Colonic mucosa (tissue), 4 donors: ENCODE measurements at places on chromosomes 5 and 9.

DNA sequence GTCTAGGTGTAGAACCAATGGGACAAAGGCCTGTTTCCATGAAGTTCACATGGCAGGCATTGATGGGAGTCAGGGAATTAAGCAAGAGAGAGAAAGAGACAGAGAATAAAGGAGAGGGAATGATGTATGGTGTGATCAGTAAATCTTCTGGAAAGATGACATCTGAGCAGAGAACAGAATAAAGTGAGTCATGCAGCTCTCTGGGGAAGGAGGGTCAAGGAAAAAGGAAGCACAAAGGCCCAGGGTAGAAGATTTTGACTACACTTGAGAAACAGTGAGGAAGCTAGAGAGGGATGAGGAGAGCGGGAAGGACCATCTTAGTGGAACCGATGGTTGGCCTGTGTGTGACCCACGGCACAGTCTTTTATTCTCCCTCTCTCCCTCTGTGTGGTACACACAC, 425.9 kb downstream of the SPOCK1 start:
- no peak for DNase-seq

- no peak for DNase-seq
Measured at GRCh38 chr5:120695368-120695880, 231.3 kb downstream of the PRR16 start.

GRCh38 chr5:128706269-128706668, 168.2 kb upstream of the FBN2 start:
- DNase-seq, result no peak

DNA sequence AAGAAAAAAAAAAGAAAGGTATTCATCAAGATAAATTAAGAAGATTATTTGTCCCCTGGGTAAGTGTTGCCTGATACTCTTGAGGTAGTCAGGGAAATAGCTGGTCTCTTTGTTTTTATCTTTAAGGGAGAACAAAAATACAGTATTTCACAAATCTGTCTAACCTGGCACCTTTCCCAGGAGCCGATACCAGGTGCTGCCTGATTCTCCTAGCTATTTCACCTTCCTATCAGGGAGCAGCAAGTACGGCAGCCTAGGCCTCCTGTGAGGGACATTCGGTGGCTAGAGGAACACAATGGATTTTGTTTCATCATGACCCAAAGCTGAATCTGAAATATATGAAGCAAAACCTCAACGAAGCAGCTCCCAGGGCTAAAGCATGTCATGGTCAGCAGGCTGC, 86.0 kb downstream of the TARS1 start:
- DNase-seq, result no peak

- no peak for DNase-seq
Measured at GRCh38 chr5:956941-957747, 51.5 kb upstream of the NKD2 start.

DNA sequence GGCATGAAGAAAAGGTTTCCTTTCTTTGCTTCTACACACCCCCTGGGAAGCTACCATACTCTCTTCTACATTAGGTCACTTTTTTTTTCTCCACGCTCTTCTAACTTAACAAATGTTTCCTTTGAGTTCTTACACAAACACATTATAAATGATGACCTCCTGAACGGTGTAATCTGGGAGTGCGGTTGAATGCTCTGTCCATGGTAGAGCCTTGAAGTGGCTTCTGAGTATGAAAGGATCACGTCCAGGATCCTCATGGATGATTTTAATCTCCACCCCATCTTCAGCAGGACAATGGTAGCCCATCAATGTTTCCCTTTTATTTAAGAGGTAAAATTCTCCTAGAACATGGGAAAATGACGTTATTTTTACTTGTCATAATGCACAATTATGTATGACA, 587.3 kb downstream of the SEMA5A start:
- DNase-seq, result no peak

- no peak for DNase-seq
Measured at GRCh38 chr5:123719004-123719403, 207.0 kb downstream of the CSNK1G3 start.

- no peak for DNase-seq
Measured at GRCh38 chr5:140338908-140339307, 7.5 kb downstream of the HBEGF start.

DNA sequence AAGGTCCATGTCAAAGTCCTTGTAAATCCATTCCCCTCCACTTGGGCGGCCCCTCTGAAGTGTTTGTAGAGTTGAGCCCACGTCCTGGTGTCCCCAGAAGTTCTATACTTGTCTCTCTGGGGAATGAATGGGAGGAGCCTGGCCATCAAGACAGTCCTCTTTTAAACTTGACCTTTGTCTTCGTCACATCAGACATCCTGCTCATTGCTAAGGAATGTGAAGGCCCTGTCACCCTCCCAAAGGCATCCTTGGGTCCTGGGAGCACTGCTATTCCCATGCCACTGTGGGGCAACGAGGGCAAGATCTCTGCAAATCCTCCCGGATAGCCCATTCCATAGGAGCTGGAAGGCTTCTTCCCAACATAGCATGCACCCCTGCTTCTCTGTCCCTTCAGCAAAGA, 235.5 kb downstream of the SLIT3 start:
- DNase-seq, result no peak

DNA sequence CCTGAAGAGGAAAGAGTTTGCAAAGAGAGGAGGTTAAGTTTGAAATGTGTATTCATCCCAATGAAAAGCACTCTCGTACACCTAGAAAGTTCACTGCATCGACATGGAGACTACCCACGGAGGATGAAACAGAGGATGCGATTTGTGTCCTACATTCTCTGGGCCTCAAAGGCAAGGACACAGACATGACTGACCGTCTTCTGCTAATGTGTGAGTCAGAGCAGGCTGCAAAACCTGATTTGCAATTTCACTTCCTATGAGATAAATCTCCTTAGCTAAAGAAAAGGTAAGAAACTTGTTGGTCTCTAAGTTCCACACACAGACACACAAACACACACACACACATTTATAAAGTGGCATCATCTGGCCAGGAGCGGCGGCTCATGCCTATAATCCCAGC, 98.6 kb downstream of the GNAQ start:
- no peak for DNase-seq

DNA sequence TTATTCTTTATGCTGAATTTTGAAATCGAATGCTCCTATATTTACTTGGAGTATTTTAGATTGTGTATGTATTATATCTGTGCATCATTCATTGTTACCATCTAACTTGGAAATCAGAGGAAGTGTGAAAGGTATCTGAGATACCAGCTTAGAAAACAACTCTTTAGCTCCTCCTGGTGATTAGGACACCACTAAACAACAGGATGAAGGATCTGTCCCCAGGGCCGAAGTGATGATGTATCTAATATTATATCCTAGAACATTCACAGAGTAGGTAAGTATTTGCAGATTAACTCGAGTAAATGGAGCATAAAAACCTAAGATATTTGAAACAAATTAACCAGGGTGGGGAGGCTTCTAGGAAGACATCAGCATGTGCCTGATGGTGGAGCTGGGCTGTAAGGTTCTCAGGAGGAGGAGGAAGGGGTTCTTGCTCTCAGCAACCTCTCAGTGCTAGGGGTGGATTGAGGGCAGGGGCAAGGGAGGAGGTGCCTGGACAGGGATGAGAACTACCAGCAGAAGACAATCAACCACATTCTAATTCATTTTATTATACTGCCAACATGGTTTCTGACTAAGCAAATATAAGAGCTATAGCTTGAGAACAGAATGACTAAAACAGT, 2.6 kb upstream of the NFIL3 start:
- no peak for DNase-seq

- DNase-seq, result no peak
Measured at GRCh38 chr5:82465235-82465634, 187.1 kb upstream of the RPS23 start.

DNA sequence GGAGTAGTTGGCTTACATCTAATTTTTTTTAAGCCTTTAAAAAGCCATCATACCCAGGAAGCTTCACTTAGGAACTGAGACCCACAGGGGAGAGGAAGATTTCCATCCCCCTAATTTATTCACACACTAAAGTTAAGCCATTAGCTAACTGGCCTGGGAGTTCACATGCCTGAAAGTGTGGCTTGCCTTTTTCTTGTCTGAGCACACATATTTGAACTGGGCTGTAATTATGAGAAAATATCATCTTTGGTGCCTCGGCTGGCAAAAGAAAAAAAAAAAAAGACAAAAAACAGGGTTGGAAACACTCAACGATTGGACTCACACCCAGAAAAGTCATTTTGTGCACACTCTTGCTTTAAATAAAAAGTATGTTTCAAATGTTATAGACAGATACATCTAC, 847.3 kb downstream of the MAT2B start:
- no peak for DNase-seq

- no peak for DNase-seq
Measured at GRCh38 chr5:110354311-110354710, 372.2 kb downstream of the TMEM232 start.

DNA sequence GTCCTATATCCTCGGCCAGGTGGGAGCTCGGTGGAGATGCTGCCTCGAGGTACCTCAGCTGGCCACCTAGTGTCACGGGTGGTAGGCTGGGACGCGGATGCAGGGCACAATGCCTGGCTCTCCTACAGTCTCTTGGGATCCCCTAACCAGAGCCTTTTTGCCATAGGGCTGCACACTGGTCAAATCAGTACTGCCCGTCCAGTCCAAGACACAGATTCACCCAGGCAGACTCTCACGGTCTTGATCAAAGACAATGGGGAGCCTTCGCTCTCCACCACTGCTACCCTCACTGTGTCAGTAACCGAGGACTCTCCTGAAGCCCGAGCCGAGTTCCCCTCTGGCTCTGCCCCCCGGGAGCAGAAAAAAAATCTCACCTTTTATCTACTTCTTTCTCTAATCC, 2.0 kb downstream of the PCDHGC3 start:
- DNase-seq, result no peak

DNA sequence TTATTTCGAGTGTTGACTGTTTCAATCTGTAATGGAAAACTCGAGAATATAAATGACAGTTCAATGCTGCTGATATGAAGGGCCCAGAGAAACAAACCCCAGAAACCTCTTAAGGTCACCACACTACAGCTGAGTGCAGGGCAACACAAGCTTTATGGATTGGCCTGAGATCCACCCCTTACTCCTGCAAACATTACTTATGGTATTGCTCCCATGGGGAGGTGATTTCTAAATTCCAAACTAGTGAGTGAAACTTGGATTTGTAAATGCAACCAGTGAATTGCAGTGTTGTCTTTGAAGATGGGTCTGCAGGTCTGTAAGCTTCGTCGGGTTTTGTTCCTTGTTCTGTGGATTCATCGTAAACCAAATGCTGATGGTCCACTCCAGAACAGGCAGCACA, 85.4 kb downstream of the NTRK2 start:
- DNase-seq, result no peak

- DNase-seq, result no peak
Measured at GRCh38 chr9:125810161-125810560, 63.0 kb downstream of the PBX3 start.

GRCh38 chr5:102229685-102230084, 66.4 kb downstream of the SLCO4C1 start:
- DNase-seq, result no peak

DNA sequence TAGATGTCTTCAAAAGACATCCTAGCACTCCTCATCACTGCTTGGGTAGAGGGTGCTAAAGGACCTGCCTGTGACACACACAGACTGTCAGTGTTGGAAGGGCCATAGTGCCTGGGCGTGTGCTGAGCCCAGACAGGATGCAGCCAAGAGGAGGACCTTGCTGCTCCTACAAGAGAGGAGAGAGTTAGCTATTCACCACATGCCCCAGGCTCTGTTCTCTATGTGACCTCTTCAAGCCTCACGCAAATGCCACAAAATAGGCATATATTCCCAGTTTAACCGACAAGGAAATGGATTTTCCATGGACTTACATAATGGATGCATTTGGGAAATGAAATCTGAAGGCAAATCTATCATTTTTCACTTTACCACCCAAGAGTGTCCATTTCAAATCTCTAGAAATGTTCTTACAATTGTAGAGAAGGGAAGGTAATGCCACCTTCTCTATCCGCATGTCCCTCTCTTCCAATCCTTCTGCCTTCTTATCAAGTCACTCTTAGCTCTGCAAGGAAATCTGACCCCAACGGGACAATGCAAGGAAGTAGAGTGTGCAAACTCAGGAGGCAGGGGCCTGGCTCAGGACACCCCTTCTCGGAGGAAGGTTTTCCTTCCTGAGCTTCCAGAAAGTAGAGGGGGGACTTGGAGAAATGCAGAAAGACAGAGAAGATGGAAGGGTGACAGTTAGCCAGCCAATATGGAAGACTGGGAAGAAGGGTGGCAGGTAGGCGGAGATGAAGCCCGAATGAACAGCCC, 49.5 kb downstream of the TRIM32 start:
- DNase-seq, result no peak

DNA sequence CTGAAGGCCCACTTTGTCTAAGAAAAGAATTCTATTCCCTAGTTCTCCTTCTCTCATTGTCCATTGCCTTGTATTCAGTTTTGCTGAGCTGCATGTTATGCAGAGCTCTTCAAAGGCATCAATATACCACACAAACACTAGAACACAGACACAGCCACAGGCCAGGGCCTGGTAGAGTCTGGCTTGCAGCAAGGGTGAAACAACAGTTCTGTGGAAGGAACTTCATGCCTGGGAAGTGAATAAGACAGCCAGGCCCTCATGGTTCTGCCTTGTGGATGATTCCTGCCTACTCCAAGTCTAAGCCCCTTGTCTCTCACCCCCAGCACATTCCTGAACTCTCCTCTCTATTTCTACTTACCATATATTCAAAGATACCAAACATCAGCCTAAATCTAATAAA, 30.8 kb downstream of the KLHL3 start:
- no peak for DNase-seq

- DNase-seq, result no peak
Measured at GRCh38 chr5:138402640-138403039, 36.2 kb upstream of the REEP2 start.

- DNase-seq, result no peak
Measured at GRCh38 chr5:133222979-133223378, 171.2 kb downstream of the HSPA4 start.

GRCh38 chr9:69193685-69194032, 19.6 kb downstream of the TJP2 start:
- DNase-seq, result no peak

DNA sequence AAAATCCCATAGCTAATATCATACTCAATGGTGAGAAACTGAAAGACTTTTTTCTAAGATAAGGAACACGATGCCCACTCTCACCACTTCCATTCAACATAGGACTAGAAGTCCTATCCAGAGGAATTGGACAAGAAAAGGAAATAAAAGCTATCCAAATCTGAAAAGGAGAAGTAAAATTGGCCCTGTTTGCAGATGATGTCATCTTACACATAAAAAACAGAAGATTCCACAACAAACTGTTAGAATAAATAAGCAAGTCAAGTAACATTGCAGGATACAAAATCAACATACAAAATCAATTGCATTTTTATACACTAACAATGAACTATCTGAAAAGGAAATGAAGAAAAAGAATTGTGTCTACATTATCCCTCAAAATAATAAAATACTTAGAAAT, 308.0 kb downstream of the MCTP1 start:
- no peak for DNase-seq

- peak; percentile 87 for DNase-seq
Measured at GRCh38 chr5:160685219-160685618, 166.8 kb downstream of the ATP10B start.

DNA sequence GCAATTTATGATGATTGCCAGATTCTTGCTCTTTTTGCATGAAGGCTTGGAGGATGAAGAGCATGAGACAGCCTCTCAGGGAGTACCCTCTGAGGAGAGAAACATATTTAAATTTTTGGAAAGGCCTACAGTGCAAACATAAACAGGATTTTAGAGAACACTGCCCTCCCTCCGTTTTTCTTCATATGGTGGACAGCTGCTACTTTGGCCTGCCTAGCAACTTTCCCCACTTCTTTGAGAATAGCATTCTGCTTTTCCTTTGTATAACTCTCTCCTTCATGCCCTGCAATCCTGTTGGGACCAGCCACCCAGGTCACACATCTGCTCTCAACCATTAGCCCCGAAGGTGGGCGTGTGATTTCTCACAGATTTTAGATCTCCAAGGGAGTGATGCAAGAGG, 20.5 kb upstream of the TXN start:
- DNase-seq, result no peak

GRCh38 chr9:125515281-125515680, 191.7 kb downstream of the MAPKAP1 start:
- no peak for DNase-seq
